ENCODE measurements at places on chromosomes 6 and 20.

DNA sequence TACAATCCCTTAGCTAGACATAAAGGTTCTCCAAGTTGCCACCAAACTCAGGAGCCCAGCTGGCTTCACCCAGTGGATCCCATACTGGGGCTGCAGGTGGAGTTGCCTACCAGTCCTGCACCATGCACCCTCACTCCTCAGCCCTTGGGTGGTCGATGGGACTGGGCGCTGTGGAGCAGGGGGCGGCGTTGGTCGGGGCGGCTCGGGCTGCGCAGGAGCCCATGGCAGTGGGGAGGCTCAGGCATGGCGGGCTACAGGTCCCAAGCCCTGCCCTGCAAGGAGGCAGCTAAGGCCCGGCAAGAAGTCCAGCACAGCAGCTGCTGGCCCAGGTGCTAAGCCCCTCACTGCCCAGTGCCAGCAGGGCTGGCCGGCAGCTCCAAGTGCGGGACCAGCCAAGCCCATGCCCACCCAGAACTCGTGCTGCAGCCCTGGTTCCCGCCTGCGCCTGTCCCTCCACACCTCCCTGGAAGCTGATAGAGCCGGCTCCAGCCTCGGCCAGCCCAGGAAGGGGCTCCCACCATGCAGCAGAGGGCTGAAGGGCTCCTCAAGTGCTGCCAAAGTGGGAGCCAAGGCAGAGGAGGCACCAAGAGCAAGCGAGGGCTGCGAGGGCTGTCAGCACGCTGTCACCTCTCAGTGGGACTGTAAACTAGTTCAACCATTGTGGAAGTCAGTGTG, 912.1 kb downstream of the PHF3 start:
- no peak for DNase-seq

- DNase-seq = no peak
These were observed 48.1 kb downstream of the KCNS1 start for GRCh38 chr20:45052698-45053429.

DNA sequence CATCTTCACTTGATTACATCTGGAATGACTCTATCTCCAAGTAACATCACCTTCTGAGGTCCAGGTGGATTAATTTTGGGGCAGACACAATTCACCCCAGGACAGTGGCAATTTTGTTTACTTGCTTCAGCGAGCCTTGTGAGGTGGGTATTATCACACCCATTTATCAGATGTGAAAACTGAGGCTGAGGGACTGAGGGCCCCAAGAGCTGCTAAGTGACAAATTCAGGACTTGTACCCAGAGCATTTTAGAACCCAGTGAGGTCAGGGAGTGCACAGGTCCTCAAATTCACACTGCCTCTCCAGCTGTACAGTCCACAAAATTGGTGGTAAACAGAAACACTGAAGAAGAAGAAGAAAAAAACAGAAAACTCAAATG, 125.2 kb upstream of the PMEPA1 start:
- no peak for DNase-seq

GRCh38 chr6:4008324-4009047, 70.5 kb downstream of the FAM217A start:
- DNase-seq = no peak

DNA sequence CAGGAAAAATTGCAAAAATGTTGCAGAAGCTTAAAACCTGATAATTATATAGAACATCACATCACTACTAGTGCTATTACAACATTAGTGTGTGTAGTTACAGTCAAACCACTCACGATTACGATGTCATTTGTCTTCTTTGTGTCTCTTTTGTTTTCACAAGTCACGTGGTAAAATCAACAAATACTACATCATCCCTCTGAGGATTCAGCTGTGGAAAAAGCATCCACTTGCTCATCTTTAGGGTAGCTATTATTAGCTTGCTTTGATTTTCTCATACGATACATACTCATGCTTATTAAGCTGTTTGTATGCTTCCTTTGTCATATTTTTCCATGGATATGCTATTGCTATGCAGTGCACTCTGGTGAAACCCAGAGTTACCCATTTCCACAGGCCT, 22.2 kb upstream of the ATXN1 start:
- DNase-seq = no peak

DNA sequence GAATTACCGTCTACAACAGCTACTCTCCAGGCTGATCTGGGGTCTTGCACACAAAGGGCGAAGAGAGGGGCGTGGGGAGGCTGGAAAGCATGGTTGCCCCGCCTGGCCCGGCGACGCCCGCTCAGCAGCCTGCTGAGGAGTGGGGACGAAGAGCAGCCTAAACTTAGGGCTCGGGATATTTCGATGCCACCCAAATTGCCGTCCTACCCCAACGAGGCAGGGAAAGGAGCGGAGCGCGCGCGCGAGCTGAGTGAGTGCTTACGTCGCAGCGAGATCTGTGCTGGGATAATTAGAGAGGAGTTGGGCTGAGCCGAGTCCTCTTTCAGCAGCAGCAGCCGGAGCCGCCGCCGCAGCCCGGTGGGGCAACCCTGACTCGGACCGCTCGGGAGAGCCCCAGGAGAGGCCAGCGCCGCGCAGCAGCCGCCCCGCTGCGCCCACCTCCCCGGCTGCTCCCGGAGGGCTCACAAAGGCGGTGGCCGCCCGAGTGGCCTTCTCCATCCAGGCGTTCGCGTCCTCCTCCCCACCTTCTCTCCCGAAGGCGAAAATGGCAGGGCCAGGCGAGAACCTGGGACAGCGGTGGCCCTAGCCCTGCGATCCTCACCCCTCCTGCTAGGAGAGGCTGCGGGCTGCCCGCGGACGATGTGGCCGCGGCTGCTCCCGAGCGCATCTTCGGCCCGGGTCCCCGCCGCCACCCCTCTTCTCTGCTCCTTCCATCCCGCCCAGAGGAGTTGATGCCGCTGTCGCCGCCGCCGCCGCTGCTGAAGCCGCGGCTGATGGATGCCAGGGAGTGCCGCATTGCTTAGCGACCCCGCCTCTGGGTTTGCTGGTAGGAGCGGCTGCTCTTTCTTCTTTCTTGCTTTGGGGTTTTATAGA, at the start of gene CLVS2:
Gene CLVS2 (plus strand): TSS at position 315 of the 873 bp plus-strand sequence. CDS start 1,543 bp downstream, outside the sequence.
- no peak for DNase-seq

Data from right lobe of liver (tissue), 6 donors.